ENCODE measurements at places on chromosomes 1 and 21.

- peak; percentile 28 for DNase-seq
Observed at GRCh38 chr1:157472959-157473358, 79.4 kb downstream of the FCRL5 start.

DNA sequence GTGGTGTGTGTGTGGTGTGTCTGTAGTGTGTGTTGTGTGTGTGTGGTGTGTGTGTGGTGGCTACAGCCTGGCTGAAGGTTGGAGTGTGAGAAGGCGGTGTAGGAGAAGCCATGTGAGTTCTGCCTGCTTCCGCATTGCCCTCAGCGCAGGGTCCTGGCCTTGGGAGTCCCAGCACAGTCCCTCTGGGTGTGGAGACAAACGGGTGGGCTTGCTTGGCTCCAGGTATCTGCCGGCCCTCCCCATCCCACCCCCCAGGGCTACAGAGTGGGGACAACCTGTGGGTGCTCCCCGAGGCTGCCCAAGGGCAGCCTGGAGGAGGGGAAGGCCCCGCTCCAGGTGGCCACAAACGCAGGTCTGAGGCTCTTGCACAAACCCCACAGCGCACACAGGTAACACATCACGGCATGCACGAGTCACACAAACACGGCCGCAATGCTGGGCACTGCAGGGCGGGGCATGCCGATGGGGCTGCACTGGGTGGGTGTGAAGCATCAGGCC, 31.7 kb upstream of the ADARB1 start:
- DNase-seq, result no peak

DNA sequence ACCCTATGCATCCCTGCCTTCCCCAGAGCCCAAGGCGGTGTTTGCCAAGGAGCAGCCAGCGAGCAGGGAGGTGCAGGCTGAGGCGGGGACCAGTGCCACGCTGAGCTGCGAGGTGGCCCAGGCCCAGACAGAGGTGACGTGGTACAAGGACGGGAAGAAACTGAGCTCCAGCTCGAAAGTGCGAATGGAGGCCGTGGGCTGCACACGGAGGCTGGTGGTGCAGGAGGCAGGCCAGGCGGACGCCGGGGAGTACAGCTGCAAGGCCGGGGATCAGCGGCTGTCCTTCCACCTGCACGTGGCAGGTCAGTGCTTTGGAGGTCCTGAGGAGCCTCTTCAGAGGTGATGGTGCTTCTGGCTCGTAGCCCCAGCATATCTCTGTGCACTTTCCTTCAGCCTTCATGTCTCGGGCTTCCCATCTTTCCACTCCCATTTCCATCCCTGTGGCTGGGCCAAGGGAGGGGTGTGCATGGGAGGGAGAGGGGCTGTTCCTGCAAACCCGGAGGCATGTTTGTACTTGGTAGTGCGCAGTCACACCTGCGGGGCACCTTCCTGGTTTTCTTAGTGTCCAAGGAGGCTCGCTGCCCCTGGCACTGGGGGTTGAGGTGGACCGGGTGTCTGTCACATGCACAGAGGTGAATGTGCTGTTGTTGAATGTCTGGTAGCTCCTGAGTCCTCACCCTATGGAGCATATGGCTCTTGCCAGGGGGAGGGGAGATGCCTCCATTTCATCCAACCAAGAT, 56.4 kb downstream of the OBSCN start:
- no peak for DNase-seq

- DNase-seq, result no peak
Observed at GRCh38 chr1:48676376-48676775, 100.3 kb downstream of the BEND5 start.

- no peak for DNase-seq
Observed at GRCh38 chr1:181092883-181093458, 4.5 kb downstream of the IER5 start.

GRCh38 chr1:55230659-55231058, 15.5 kb upstream of the USP24 start:
- DNase-seq, result no peak

GRCh38 chr1:212782422-212783154, 9.0 kb downstream of the NSL1 start:
- peak; percentile 71 for DNase-seq

DNA sequence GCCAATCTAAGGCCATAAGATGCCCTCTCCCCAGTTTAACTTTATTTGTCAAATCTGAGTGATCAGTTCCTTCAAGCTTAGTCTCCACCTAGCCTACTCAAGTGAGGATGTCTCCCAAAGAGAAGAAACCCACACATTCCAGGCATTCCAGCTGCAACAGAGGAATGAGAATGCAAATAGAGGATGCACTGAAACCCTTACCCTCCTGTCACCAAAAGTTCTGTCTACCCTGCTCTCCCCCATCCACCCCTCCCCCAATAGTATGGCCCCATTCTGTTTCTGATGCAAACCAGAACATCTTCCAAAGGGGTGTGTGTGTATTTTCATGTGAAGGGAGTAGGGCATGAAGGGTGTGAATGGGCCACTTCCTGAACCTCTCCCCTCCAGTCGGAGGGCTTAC, 3.0 kb downstream of the DUSP23 start:
- DNase-seq, result no peak

DNA sequence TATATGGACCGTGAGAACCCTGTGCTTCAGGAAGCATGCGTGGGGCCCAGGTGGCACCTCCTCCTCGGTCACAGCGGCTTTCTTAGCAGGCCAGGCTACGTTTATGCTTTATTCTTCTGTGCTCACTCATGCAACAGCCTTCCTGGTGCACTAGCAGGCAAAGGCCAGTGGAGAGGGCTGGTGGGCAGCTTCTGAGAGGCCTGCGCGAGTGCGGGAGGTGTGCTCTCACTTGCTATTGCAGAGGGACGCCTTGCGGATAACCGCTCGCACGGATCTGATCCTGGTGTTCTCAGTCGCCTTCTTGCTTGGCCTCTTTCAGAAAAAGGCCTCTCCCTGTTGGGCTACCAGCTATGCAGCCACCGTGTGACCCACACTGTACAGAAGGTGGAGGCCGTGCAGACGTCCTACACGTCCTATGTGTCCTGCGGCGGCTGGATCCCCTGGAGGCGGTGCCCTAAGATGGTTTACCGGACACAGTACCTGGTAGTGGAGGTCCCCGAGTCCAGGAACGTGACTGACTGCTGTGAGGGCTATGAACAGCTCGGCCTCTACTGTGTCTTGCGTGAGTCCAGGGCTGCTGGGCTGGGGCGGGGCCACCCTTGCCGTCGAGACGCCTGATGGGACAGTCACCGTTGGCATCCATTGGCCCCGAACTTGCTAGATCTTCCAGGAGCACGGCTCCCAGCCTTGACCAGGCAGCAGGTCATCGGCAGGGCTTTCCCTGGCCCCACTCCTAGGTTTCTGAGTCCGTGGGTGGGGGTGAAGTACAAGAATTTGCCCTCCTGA, 4.8 kb downstream of the UMODL1 start:
- no peak for DNase-seq

- no peak for DNase-seq
Observed at GRCh38 chr1:235275836-235276235, 52.1 kb downstream of the ARID4B start.

- DNase-seq, result peak; percentile 86
Observed at GRCh38 chr1:63148825-63149645, 173.3 kb upstream of the FOXD3 start.

GRCh38 chr1:110233861-110234260, 23.7 kb downstream of the KCNC4 start:
- no peak for DNase-seq

- peak; percentile 97 for DNase-seq
Observed at GRCh38 chr1:202029171-202029665, 18.8 kb downstream of the ELF3 start.

GRCh38 chr1:186194107-186194756, 180.8 kb downstream of the TPR start:
- no peak for DNase-seq

DNA sequence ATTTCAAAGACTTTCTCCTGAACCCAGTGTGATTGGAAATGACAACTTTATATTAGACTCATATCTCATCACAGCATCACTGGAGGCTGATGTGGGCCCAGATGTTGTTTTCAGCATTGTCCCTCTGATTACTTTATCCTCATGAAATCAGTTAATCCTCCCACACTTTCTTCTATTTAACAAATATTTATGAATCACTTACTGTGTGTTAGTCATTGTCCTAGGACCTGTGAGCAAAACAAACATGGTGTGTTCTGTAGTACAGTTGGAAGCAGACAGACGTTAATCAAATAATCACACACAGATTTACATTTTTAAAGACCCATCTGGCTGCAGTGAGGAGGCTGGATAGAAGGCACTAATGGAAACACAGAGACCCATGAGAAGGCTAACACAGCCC, 383.7 kb downstream of the PRDM2 start:
- DNase-seq, result no peak

DNA sequence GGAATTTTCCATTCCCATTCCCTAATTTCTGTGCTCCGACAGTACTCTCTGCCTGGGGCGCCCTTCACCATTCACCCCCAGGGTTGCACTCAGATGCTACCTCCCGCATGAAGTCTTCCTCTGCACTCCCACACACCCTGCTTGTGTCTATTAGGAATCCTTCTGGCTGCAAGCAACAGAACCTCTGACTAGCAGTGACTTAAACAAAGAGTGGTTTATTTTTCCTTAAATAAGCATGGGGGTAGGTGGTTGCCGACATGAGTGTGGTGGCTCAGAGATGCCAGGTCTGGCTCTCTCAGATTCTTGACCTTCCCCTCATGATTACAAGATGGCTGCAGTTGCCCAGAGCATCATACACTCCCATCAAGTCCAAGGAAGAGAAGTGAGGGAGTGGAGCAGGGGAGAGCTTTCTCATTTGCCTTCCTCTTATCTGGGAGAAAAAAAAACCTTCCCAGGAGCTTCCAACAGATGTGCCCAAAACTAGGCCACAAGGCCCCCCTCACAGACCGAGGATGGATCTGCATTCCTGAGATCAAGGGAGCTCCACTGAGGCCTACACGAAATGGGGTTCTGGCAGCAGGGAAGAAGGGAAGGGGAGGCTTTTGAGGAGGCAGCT, 49.6 kb upstream of the LBR start:
- DNase-seq, result no peak

GRCh38 chr1:47228644-47229030, 3.4 kb downstream of the TAL1 start:
- DNase-seq, result no peak

DNA sequence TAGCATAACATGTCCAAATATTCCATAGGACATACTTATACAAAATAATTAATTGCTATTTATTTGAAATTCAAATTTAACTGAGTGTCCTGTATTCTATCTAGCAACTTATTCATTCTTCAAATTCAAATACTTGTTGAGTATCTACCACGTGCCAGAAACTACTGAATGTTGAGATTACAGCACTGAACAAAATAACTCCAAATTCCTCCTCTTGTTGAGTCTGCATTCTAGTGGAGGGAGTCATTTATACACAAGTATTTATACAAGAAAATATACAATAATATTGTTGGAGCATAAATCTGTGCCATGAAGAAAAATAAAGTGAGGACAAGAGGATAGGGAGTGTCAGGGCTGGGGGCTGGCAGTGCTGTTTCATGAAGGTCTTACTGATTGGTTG, 43.7 kb upstream of the CDC42BPA start:
- DNase-seq, result no peak

DNA sequence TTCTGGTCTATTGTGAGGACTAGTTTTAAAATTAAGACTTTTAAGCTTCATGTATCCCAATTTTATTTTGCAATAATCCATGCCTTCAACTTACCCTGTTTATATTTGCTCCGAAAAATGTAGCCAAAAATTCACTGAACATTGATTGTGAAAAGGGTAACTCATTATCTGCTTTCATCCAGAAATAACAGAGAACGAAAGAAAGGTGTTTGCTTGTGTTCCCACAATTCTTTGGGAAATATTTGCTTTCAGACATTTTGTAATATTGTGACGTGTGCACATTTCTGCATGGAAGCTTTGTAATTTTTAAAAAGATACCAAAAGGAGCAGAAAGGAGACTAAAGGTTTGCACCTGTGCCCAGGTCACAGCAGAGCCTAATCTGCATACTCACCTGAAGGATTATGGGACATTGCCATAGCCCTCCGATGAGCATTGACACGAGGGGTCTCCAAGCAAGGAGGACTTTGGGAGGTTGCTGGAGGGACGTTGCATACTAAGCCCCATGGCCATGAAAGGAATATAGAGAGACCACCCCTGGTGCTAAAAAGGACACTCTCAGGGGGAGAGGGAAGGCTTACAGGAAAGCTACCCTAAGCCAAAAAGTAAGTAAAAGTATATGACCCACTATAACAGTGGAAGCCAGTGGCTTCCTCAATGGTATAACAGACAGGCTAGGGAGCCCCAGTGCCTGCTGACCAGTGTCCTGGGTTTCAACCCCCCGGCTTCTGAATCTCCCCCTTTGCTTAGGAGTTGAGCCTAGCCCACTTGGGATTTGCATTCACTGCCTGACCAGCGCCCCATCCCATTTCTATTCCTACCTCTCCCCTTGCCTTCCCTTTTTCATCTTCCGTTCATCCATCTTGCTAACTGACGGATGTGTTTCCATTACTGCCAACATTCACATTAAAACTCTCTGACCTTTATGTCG, 148.6 kb upstream of the ZC3H12A start:
- DNase-seq, result no peak

Measured in DMS53 (cell line).